ENCODE measurements at places on chromosomes 5 and 9.

DNA sequence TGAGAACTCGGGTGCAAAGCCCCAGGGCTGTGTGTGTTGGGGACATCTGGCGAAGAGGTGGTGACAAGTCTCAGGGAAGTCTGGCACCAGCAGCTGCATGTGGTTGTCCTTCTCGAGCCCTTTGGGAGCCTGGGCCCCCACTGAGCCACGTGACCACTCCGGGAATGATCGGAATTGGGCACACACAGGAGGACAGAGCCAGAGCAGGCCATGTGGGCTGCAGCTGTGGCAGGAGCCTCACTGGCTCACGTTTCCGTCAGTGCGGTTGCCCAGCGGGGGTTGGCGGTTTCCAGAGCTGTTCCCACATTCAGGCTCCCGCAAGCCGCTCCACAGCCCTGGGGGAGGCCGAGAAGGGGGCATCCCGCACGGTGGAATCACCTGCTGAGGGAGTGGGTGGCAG, 6.8 kb upstream of the CEL start:
- DNase-seq, result no peak

- no peak for DNase-seq
Measured at GRCh38 chr5:137672001-137672400, 63.9 kb downstream of the KLHL3 start.

GRCh38 chr5:168339109-168339771, 47.8 kb downstream of the WWC1 start:
- DNase-seq, result no peak

DNA sequence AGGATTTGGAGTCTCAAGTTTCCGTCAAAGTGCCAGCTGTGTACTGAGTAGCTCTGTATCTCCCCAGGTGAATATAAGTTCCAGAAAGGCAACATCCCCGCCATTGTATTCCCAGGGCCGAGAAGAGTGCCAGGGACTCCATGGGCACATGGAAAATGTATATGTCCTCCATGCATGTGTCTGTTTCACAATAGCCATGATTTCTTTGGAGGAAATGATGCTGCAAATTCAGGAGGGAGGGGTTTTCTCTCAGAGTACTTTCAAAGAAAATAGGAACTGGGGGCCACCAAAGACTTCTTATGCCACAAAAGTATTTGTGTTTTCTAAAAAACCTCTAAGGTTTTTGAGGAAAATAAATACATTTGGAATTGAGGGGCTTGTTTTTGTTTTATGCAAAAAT, 524.6 kb downstream of the BNC2 start:
- DNase-seq, result no peak

DNA sequence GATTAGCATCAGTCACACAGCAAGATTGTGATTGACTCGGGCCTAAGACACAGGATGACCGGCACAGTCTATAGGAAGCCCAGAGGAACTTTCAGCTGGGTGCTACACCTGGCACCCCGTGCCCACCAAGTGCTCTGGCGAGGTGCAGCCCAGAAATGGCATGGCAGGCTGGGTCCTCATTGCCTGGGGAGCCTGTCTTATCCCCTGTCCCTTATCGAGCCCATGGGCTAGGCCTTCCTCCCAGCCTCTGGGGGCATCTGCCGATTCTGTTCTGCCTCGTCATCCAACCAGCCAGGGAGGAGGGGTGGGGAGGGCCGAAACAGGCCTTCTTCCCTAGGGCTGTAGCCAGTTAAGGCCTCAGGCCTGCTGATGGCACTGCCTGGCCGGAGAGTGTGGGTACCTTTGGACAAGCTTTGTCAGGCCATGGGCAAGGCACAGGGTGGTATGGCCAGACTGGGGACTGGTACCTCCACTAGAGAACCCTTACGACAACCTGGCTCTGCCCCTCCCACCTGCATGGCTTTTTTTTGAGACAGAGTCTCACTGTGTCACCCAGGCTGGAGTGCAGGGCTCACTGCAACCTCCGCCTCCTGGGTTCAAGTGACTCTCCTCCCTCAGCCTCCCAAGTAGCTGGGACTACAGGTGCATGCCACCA, 1.6 kb downstream of the GRK6 start:
- peak; percentile 87 for DNase-seq

- no peak for DNase-seq
Measured at GRCh38 chr5:112886975-112887374, 25.9 kb downstream of the SRP19 start.

GRCh38 chr9:135215571-135216161, 128.2 kb downstream of the OLFM1 start:
- no peak for DNase-seq

- DNase-seq, result no peak
Measured at GRCh38 chr9:134054891-134055811, 12.7 kb downstream of the BRD3 start.

- DNase-seq, result no peak
Measured at GRCh38 chr5:3110371-3110770, 358.9 kb upstream of the IRX2 start.

DNA sequence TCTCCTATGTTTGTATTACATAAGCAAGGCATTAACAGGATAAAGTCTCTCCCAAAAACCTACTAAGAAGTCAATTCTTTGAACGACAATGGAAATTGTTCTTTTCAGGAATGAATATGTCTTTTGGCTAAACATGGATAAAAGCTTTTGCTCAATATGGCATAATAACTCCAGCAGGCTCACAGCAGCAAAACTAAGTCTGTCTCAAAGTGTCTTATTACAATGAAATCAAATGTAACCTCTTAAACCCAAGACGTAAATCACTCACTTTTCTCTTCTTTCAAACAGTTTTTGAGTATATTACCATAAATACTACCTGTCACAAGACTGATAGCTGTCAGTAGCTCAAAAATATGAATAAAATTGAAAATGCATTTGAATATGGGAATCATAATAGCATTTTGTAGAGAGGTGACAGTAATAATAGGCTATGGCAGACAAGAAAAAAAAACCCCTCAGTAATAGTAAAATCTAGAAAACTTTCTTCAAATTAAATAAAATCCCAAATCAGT, 41.7 kb upstream of the EFNA5 start:
- DNase-seq, result no peak

DNA sequence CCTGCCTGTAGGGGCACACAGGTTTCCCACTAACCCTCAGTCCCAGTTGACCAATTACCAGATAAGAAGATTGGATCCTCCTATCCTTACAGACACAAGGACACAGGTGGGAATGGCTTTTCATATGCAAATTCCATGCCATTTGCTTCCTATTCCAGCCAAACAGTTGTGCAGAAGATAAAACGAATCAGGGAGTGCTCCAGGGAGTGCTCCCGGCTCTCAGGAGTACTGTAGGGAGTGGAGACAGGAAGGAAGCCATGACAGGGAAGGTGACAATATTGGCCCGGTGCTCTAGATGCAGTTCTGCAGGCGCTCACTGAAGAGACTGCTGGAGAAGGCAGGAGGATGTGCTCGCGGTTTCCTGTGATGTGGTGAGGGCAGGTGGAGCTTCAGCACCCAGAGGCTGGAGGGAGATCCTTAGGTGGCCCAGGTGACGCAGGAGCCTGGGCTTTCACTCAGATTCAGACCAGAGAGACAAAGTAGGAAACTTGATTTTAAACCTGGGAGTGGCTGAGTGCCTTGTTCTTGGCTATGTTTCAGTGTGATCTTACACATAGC, 260.0 kb downstream of the AUH start:
- DNase-seq, result no peak

- no peak for DNase-seq
Measured at GRCh38 chr9:98678244-98678842, 30.4 kb downstream of the GABBR2 start.

DNA sequence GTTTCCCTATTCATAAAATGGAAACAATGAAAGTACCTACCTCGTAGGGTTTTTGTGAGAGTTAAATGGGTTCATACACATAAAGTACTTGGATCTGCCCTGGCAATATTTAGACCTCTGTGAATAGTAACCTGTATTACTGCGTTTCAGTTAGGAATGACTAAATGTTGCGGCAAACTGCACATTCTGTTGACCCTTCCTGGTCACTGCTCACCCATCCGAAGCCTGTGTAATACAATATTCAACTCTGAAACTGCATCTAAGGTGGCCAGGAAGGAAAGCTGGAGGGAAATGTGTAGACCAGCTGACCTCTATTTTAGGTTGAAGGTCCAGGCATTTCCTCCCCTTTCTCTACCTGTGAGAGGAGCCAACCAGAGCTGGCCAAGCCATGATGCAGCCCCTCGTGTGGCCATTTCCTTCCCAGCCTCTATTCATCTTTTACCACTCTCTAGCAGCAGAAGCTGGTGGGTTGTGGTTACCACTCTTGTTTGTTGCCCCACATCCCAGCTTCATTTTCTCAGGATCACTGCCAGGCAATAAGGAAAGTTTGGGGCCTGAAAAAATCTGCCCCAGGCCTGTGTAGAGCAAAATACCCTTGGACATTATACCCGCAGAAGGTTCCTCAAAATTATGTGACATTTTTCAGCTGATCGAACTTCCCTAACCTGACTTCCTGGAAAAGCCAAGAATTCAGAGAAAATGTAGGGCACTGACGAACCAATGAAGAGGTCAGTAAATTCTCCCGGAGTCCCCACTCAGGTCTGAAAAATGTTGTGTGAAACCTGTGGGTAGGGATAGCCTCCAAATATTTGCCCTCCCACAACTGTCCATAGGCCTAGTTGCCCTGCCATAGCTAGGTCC, 20.5 kb upstream of the PDCD1LG2 start:
- peak; percentile 100 for DNase-seq

DNA sequence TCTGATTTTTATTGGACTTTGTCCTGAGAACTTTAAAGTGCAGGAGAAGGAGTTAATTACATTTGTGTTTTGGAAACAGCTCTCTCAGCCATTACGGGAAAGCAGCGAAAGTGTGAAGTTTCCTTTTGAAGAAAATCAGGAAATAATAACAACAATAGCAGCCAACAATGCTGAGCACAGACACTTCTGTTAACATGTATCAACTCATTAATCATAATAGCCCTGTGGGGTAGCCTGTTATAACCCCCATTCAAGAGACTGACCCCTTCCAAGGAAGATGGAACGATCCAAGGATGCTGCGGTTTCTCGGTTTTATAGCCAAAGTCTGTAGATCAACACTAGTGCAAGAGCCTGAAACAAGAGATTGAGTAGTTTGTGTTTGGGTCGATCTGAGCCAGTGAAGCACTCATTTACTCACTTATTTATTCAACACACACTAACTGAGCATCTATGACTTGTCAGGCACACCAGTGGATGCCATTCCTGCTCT, 195.5 kb downstream of the DRD1 start:
- DNase-seq, result no peak

- no peak for DNase-seq
Measured at GRCh38 chr5:66710557-66711088, 114.4 kb downstream of the MAST4 start.

- no peak for DNase-seq
Measured at GRCh38 chr5:100493996-100494395, 41.2 kb upstream of the FAM174A start.

DNA sequence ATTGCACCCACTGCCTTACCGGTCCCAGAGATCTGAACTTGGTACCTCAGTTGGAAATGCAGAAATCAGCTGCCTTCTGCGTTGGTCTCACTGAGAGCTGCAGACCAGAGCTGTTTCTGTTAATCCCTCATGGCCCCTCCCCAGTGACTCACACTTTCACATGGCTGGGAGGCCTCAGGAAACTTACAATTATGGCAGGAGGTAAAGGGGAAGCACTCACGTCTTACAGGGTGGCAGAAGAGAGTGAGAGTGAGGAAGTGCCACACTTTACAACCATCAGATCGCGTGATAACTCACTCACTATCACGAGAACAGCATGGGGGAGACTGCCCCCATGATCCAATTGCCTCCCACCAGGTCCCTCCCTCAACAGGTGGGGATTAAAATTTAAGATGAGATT, 648.5 kb downstream of the MTRR start:
- DNase-seq, result peak; percentile 59

GRCh38 chr9:93224591-93224990, 40.7 kb downstream of the WNK2 start:
- no peak for DNase-seq

DNA sequence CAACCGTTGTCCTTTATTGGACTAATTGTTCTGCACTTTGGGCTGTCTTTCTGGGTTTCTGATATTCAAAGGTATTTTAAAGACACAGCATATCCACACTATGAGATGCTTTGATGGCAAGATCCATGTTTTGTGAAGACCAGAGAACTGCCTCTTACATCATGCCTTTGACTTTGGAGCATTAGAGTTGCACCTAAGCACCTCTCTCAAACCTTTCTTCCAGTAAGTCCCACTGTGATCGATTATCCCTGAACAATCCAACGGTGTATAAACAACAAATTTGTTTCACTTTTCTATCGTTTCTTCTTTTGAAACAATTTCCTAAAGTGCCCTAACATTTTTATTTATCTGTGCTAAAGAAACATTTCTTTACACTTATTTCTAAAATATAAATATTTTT, 144.4 kb downstream of the KCTD16 start:
- DNase-seq, result no peak

DNA sequence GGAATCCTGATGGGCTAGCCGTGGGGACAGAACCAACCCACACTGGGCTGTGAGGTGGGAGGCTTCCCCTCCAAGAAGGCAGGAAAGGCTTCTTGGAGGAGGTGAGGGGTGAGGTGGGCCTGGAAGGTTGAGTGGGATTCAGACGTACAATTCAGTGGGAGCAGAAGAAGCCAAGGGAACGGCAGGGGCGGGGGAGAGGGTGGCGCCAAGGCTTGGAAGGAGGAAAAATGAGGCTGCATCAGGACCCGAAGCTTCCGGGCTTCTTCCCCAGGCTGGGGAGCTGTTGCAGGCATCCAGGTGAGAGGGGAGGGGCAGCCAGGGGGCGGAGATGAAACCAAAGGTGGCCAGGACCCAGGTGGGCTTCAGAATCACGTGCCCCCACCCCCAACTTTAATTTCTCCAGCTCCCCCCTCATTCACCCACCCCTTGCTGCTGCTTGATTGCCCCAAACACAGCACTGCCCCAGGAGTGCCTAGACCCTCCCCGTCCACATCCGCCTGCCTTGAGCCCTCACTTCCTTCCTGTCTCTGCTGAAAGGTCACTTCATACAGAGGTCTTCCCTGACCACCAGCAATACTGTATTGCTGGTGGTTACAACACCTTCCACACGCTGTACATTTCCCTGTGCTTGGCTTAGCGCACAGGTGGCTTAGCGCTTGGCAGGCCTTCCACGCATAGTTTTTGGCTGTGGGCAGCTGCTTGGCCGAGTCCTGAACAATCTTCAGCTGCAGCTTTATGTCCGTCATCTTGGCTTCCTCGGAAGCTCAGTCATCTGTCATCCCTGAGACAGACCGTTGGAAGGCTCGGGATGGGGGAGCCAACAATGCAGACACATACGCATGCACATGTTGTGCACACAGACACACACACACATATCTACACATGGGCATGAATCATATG, 193.5 kb downstream of the RGS3 start:
- no peak for DNase-seq

GRCh38 chr5:124007675-124008398, 495.9 kb downstream of the CSNK1G3 start:
- no peak for DNase-seq

- DNase-seq, result no peak
Measured at GRCh38 chr5:131818001-131818724, 21.3 kb upstream of the FNIP1 start.

- DNase-seq, result no peak
Measured at GRCh38 chr9:114937516-114937915, 7.1 kb upstream of the TNFSF8 start.

- DNase-seq, result peak; percentile 79
Measured at GRCh38 chr5:146426853-146427618, 20.1 kb upstream of the TCERG1 start.

GRCh38 chr9:88923653-88924288, 67.5 kb upstream of the S1PR3 start:
- DNase-seq, result no peak

- DNase-seq, result no peak
Measured at GRCh38 chr9:81893929-81894328, 34.3 kb upstream of the SPATA31D4 start.

- no peak for DNase-seq
Measured at GRCh38 chr5:172491481-172491880, 37.2 kb upstream of the SH3PXD2B start.

GRCh38 chr9:94166976-94167346, 82.7 kb downstream of the PTPDC1 start:
- DNase-seq, result no peak
